ENCODE measurements at places on chromosomes 3 and 15.
A peak's percentile ranks its signal among the peaks of the same experiment; 100 is the strongest.

DNA sequence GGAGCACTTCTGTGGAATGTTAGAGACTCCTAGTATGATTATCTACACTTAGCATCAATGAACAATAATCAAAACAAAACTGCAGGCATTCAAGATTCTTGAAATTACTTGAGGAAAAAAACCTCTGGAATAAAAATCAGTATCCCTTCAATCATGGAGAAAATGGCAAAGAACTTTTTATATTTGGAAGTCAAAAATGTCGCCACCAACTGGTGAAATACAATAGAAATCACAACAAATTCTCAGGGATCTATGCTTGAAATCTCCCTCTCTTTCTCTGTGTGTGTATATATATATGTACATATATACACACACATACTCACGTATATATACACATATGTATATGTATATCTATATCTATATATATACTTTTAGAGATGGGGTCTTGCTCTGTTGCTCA is 378.9 kb upstream of the ALCAM start:
- no peak for DNase-seq

GRCh38 chr3:10961921-10962320 is 30.6 kb upstream of the SLC6A1 start:
- peak; percentile 22 for DNase-seq

DNA sequence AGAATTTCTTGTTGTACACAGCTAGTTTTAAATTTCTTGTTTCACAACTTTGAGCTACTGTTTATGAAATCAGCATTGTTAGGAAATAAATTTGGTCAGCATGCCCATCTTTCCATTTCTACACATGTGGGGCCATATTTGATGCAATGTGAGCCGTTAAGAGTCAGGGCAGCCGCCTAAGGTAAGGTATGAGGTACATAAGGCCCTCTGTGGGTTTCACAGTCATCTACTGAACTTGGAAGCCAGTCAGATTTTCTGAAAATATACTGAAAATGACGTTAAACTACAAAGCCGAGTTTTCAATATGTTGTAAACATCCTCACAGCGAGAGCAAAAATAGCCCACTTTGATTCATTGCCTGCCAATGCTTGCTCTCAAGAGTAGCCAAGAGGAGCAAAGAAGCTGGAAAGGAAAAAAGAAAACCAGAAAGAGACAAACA is 94.7 kb upstream of the PDZRN3 start:
- DNase-seq: no peak

DNA sequence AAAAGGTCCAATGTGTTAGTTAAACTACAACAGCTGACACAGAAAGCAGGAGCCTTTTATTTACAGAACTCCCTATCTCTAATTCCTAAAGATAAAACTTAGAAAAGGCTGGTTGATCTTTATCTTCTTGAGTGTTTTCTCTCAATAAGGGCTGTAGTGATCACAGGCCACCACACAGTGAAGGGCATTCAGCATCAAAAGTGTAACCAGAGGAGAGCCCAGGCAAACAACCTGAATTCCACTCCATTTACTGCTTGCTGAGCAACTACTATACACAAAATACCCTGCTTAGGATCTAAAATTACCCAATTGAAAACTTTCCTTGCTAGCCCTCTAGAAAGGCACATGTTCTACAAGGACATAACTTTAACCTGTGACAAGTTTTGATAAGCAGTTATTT is 122.7 kb downstream of the MEIS2 start:
- no peak for DNase-seq

- DNase-seq: no peak
Observed at GRCh38 chr3:105542282-105543019, 175.7 kb downstream of the ALCAM start.
